ENCODE measurements at places on chromosomes 2 and 18.

DNA sequence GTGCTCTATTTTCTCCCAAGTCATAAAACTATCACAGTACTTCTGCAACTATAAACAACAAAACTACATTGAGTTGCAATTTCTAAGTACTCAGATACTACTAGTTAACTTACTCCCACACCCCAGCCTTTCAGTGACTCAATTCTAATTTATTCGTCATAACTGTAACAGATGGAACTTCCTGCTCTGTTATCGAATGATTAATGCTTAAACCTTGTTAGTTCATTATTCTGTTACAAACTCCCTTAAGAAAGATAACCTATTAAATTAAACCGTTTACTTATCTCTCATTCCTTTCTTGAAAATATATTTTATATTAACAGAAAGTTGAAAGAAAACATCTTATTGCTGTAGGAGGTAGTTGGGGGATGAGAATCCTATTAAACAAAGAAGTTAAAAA lies 17.0 kb downstream of the TNFAIP6 start:
- no peak for DNase-seq

GRCh38 chr18:63208676-63209075 lies 110.9 kb downstream of the BCL2 start:
- DNase-seq = no peak

DNA sequence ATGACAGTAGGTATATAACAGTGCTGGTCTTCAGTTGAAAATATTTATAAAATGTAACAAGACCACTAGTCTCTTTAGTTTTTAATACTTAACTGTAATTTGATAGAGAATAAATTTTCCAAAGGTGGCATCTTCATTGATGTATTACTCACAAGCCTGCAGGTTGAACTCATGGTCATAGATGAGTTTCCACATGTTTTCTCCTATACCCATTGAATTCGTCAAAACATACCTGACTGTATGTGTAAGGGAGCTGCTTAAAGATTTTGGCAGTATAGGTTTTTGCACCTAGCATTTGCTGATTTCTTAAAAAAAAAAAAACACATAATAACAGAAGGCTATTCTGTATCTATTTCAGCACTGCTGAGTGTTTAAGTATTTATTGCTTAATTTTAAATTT lies 112.9 kb downstream of the FMNL2 start:
- no peak for DNase-seq

DNA sequence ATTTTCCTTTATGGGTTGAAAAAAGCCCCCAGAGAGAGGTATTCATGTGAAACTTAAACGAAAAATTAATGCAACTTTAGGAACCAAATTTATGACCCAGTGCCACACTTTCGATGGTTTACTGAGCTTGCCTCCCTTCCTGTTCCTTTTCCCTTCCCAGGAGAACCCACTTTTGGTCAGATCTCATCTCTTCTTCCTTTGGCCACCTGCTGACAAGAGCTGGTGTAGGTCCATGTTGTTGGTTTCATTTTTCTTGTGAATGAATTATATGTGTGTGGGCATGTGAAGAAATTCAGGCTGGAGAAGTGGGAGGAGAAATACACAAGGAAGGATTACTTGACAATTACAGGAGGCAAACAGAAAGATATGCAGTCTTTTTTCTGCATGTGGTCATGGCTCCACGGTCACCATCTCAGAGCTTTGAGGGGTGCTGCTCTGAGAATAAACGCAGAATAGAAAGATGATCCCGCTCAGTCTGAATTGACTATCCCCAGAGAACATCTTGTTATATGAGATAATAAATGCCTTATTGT lies 111.3 kb upstream of the TCF4 start:
- no peak for DNase-seq
